CD4-positive, alpha-beta T cell (primary cell): ENCODE measurements at places on chromosomes 5 and 9.

DNA sequence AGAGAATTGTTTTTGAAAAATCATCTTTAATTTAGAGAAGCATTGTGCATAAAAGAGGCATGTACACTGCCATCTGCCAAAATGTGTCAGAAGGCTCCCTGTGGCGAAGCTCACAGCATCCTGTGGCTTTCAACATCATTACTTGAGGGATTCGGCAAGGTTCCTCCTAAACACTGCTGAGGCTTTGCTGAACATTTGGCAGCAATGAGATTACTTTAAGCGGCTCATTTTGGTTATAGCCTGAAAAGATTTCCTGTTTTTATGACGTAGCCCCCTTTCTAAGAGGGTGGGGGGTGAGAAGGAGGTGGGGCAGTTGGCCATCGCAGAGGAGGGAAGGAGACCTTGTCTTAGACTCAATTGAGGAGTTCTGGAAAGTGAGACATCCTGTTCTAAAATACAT lies 469.4 kb downstream of the RASEF start:
- no peak for DNase-seq

DNA sequence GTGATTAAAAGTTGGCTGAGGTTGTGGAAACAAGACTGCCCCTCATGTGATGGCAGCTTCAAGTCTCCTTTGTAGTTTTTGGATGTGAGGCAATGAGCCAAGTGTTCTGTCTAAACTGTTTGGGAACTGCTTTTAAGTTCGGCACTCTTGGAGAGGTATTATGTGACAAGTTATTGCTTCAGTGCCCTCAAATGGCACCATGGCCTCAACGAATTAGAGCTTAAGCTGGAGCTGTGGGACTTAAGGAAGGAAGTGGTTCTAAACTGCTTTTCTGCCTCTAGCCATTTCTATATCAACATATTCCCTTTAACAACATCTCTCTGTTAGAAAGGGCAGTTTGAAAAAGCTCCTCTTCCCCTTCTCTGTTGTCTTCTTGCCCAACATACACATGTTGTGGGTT lies 227.7 kb downstream of the RFK start:
- DNase-seq, result no peak

DNA sequence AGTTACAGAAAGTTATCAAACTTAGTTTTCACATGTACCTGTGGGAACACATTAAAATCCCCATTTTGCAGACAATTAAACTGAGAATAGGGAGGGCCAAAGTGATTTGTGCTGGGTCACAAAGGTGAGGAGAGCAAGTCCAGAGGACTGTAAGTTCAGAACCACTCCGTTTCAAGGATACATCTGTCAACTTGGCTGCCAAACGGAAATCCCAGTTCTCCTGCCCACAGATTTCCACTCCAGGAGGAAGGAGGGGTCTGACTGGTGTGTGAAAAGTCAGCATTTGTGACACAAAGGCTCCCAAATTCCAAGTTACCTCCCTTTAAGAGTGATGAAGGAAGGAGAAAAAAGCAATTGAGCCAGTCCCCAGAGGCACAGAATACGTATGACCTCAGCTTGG lies 42.3 kb downstream of the PRELID2 start:
- no peak for DNase-seq

GRCh38 chr9:77013932-77014596 lies 5.4 kb upstream of the FOXB2 start:
- no peak for DNase-seq

DNA sequence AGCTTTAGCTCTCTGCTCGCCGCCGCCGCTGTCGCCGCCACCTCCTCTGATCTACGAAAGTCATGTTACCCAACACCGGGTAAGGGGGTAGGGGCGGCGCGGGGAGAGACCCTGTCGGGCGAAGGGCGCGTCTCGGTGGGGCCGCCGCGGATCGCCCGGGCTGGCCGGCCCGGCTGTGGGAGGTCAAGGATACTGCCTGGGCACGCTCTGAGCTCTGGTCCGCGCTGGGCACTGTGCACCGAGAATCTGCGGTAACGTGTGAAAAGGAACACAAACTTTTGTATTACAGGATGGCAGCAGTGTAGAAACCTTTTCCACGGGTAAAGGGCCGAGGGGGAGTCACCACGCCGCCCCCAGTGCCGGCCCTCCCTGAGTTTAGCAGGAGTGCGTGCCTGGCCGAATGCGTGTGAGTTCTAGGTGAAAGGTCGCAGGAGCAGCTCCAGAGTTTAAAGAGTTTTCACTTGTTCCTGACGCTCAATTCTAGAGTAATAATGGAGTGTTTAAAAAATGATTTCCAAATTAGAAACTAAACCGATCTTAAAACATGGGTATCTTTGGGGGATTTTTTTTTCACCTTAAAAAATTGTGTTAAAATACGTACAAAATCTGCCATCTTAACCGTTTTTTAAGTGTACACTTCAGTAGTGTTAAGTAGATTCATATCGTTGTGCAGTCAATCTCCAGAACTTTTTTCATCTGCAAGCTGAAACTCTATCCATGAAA lies at the start of gene HSDL2:
Gene HSDL2, plus strand, starts transcription at position 7 of the 723 bp plus-strand sequence. Its CDS starts 56 bp downstream, at position 63.
- DNase-seq, result no peak

GRCh38 chr9:20552874-20553557 lies 69.3 kb downstream of the MLLT3 start:
- DNase-seq, result peak; percentile 16

- DNase-seq, result no peak
These were observed 16.1 kb upstream of the TMED7 start for GRCh38 chr5:115641948-115642347.

- peak; percentile 26 for DNase-seq
These were observed at the start of gene TPM2 for GRCh38 chr9:35689542-35690293. TSS of gene TPM2 (minus strand) at chr9:35689925. CDS start at chr9:35689817, 108 bp downstream.

GRCh38 chr5:97297063-97297703 lies 114.1 kb upstream of the RIOK2 start:
- no peak for DNase-seq

GRCh38 chr5:9335754-9336495 lies 209.9 kb downstream of the SEMA5A start:
- DNase-seq, result no peak

GRCh38 chr5:135626636-135627035 lies 47.8 kb upstream of the CXCL14 start:
- no peak for DNase-seq

DNA sequence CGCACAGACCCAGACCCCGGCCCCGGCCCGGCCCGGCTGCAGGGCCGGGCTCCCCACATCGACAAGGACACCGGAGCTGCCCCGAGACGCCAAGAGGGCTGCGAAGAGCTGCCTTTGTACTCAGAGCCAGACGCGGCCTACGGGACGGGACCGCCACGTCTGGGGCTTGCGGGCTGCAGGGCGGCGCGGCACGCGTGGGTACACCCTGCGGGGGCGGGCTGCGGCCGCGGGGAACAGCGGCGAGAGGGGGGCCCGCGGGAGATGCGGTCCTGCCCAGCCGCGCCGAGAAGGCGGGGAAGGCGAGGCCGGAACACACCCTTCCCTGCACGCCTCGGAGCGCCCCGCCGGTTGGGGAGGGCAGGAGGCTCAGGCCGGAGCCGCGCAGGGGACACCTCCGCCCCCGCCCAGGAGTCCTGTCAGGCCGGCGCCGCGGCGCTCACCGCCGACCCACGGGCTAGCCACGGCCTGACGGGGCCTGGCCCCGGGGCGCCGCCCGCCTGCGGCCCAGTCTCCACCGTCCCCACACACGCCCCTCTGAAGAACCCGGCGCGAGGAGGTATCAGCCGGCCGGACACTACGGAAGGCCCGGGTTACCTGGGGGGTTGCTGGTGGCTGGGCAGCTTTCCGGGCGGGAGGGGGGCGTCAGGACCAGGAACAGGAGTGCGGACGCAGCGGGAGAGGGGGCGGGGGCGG lies 478 bp downstream of the RAB14 start:
- peak; percentile 20 for DNase-seq

GRCh38 chr5:131996210-131997025 lies 15.0 kb downstream of the ACSL6 start:
- no peak for DNase-seq

- DNase-seq, result no peak
These were observed 52.4 kb downstream of the ANKH start for GRCh38 chr5:14818931-14819790.

DNA sequence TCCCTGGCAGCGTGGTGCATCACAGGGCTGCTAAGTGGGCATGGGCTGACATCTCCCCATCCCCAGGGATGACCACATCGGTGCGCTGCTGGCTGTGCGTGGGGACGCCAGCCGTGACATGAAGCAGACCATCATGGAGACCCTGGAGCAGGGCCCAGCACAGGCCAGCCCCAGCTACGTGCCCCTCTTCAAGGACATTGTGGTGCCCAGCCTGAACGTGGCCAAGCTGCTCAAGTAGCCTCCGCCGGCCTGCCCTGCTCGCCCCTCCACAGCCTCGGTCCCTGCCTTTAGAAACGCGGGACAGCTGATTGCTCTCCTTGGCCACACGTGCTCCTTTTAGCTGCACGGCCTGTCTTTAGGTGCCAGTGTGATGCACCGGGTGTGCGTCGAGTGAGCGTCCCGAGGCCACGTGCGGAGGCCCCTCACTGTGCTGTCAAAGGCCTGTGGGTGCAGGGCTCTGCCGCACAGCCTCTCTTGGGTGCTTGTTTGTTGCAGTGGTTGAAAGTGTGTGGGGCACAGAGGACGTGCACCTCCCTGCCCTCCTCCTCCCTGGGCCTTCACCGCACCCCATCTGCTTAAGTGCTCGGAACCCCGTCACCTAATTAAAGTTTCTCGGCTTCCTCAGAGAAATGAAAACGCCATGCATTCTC lies 23.8 kb downstream of the EXOC3 start:
- DNase-seq, result no peak

- DNase-seq, result no peak
These were observed 15.7 kb upstream of the FNIP1 start for GRCh38 chr5:131812371-131813160.

- DNase-seq, result no peak
These were observed 430 bp upstream of the MSH3 start for GRCh38 chr5:80654054-80654390.

GRCh38 chr9:86280580-86280979 lies 1.8 kb downstream of the ISCA1 start:
- no peak for DNase-seq

- no peak for DNase-seq
These were observed 36.5 kb upstream of the CTSV start for GRCh38 chr9:97075289-97075985.

DNA sequence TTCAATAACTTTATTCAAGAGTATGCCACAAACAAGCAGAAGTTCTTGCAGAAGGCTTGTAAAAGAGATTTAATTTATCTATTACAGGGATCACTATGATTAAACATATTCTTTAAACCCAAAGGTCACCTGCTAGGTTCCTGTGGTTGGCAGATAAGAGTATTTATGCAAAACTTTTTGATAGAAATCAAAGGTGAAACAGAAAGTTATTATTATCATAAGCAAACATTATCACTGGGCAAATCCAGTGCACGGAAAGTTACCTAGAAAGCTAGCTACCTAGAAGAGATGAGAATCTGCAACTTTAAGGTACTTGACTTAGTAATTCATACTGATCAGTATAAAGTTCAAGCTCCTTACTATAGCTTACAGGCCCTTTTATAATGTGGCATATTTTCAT lies 3.2 kb downstream of the STARD4 start:
- DNase-seq, result peak; percentile 22

- no peak for DNase-seq
These were observed 2.2 kb downstream of the DCP2 start for GRCh38 chr5:112978836-112979235.

GRCh38 chr5:139638736-139639618 lies 9.2 kb upstream of the CXXC5 start:
- no peak for DNase-seq

DNA sequence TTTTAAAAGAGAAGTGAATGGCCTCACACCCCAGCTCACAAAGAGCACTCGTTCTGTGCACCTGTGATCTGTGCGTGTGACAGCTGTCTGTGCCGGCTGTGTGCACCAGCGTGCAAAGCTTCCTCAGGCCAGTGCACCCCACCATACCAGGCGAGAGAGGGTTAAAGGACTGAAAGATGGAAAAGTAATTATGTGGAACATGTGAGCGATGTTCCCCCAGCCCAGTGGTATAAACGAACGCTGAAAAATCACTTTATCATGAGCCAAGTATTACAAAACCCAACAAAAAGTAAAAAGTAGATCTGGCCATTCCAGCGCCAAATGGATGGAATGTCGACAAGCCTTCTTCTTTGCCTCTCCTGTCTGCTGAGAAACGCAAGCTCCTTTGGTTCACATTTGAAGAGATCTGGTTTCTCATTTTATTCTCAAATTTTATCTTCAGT lies 53.7 kb downstream of the IPPK start:
- DNase-seq, result no peak

DNA sequence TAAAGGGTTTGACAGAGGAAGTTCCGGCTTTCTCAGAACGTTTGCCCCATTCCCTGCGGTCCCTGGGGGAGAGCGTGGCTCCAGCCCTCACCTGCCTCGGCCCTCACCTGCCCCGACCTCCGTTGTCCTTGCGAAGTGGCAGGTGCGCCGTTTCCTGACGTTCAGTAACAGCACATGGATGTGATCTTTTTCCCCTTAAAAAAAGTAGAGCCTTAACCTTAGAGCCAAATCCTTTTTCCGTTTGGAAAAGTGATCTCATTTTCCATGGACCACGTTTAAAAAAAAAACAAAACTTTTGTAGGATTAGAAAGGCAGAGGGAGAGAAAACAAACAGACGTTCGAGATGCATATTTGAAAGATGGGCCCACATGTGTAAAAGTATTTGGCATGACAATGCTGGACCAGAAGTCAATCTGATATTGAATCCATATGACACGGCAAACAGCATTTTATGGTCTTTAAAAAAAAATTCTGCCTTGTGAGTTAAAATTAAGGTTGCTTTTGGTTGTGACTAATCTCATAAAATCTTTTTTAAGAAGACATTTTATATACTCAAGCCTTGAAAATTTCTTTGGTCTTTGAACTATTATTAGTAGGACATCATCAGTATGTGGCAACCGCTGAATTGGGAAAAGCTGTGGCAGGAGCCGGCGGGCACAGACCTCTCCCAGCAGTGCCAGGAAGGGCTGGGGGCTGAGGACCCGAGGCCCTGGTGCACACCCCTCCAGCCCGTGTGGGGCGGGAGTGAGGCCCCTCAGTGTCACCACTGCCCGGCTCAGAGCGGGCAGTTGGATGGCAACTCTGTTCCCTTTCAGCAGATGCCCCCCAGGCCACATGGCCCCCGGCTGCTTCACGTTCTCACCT lies 42.5 kb upstream of the EXOC3 start:
- DNase-seq, result no peak

DNA sequence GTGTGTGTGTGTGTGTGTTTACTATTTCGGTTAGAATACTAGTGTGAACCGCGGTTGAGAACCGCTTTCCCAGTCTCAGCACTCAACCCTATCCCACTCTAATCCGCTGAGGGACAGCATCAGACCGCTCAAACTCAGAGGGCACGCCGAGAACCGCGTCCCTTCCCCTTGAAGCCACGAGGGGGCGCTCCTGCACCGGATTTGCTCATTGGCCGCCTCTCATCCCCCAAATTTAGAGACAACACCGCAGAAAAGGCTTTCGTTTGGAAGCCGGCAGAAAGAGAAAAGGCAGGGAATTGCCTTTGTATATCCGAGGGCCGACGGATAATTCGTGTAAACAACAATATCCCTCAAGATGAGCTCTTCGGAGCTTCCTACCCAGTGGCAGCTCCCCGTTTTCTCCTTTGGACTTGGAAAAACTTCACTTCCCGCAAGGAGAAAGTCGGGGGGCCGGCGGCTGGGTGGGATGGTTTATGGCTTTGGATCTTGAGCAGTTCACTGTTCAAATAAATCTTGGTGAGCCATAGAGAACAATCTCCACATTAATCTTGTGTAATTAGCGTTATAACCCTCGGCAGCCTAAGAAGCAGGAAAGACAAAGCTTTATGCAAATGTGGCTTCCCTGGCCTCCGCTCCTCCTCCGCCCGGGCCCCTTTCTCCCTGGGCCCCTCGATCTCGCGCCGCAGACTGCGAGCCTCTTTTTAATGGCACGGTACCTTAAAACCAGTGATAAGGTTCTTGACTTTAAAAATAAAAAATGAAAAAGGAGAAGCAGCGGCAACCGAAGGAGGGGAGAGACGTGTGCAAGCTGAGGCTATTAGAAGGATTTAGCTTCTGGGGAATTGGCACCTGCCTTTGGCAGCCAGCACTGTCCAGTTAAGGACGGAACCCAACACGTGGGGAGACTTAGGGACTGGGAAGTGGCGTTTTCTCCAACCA lies 296.8 kb downstream of the PARP8 start:
- peak; percentile 30 for DNase-seq
